ENCODE measurements at places on chromosomes 7 and 10.

DNA sequence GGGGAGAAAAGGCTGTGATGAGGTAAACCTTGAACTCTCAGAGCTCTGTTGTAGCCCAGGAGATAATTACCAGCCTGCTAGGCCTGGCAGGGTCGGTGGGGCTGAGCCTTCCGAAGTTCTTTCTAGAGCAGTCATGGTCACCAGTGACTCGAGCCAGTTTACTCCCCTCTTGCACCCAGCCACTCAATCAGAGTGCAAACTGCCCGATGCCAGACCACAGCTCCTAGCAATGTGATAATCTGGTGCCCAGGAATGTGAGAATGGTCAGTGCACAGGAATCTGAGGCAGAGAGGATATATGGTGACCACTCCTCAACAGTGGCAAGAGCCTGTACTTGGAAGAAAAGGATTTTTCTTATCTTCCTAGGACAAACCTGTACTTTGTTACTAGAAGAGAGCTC, 46.4 kb upstream of the KMT2E start:
- DNase-seq: no peak

- no peak for DNase-seq
Measured at GRCh38 chr7:92815412-92815811, 21.0 kb downstream of the CDK6 start.

GRCh38 chr7:108660465-108660864, 90.8 kb downstream of the DNAJB9 start:
- DNase-seq: no peak

DNA sequence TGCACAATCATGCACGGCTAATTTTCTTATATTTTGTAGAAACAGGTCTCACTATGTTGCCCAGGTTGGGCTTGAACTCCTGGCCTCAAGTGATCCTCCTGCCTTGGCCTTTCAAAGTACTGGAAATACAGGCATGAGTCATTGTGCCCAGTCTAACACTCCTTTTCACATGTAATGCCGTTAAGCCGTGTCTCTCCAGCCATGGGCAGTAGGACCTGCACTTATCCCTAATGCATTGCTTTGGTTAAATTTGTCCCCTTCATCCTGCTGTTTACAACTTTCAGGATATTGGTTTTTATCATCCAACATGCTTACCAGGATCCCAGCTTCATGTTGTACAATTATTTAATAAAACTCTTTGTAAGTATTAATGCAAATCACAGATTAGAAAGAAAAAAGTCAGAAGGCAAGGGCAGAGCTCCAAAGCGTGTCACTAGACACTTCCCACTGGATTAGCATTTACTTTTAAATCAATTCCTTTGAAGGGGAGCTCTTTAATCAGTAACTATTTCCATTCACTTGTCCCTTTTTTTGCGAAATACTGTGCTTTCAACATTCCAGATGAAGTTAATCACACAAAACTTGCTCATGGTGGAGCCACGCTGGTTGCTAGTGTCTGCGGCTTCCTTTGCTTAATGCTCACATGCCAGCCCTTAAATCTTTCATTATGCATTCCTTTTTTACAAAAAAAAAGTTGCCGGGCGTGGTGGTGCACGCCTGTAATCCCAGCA, 256.0 kb upstream of the AUTS2 start:
- no peak for DNase-seq

- no peak for DNase-seq
Measured at GRCh38 chr10:17984056-17984455, 32.3 kb downstream of the SLC39A12 start.

Data from stimulated activated naive CD4-positive, alpha-beta T cell treated with Interleukin-2 at 50 U/mL for 16 hours (primary cell).